ENCODE measurements at places on chromosomes 1 and 21.

- DNase-seq, result no peak
These were observed 136.1 kb upstream of the ERRFI1 start for GRCh38 chr1:8162168-8162567.

DNA sequence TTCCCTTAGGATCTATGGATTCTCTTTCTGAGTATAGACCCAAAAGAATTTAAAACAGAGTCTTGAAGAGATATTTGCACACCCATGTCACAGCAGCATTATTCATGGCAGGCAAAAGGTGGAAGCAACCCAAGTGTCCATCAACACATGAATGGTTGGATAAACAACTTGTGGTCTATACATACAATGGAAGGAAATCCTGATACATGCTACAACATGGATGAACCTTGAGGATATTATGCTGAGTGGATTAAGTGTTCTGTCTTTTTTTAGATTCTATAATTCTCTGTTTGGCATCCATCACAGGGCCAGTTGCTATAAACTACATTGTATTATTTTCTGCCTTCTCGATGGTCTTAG lies 39.8 kb downstream of the PTPN14 start:
- no peak for DNase-seq

DNA sequence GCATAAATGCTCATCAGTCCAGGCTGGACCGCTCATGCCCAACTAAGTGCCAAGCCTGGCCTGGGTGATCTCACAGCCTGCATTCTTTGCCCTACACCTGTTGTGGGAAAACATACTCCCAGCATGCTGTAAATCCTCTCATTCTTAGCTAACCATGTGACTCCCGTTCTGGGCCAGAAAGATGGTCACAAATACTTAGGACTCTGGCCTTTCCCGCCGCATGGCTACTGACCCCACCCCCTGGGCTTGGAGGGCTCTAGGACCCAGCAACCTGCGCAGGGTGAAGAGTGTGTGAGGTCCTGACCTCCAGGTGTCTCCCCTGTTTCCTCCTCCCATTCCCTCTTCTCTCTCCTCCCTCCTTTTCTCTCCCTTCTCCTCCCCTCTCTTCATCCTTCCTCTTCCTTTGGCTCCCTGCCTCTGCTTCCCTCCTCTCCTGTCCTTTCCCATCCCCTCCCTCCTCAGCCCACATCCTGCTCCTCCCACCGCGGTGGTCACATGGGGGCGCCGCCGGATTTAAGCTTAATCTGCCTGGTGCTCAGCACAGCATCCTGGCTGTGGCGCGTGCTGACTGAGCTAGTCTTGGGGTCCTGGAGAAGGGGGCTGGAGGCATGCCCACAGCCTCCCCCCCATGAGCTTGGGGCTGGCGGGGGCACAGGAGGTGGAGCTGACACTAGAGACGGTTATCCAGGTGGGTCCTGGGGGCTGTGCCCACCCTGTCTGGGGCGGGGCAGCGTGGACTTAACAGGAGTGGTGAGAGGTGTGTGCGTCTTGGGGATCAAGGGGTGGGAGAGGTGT lies at the start of gene CROCC:
TSS of gene CROCC (plus strand) at position 541 of the 795 bp plus-strand sequence. CDS start at position 629, 88 bp downstream.
- DNase-seq, result no peak

DNA sequence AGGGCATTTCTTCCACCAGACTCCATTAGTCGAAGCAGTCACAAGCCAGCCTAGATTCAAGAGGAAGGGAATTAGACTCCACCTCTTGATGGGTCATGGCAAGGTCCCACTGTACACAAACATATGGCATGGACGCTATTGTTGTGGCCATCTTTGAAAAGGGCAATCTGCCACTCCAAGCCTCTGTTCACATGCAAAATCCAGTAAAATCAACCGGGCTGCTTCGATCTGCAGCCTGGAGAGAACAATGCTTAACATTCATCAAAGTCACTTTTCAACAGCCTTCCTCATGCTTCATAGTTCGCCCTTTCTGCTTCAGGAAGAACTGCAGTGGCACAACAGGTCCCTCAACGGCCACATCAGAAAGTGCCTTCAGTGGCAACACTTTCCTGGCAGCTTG lies 28.0 kb upstream of the GJB5 start:
- DNase-seq, result no peak

GRCh38 chr1:114026797-114027196 lies 47.5 kb downstream of the OLFML3 start:
- DNase-seq, result no peak

DNA sequence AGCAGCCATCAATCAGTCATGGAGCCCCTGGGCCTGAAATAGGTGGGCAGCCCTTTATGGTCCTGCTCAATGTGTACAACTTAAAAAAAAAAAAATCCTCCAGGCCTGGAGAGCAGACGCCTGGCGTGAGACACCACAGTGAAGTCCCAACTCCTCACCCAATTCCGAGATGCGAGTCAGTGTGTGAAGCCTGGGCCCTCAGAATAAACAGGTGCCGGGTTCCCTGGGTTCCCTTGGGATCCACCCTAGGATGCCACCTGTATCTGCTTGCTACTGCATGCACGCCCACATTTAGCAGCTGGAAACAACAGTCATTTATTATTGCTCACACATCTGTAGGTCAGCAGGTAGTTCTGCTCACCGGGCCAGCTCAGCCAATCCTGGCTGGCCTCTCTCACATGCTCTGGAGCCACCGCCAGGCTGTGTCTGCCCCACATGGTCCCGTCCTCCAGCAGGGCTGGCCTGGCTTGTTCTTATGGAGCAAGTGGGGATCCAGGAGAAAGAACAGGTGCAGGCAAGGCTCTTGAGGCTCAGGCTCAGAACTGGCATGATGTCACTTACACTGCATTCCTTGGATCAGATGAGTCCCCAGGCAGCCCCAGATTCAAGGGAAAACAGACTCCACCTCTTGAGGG lies 172.7 kb downstream of the NPHP4 start:
- DNase-seq, result no peak

DNA sequence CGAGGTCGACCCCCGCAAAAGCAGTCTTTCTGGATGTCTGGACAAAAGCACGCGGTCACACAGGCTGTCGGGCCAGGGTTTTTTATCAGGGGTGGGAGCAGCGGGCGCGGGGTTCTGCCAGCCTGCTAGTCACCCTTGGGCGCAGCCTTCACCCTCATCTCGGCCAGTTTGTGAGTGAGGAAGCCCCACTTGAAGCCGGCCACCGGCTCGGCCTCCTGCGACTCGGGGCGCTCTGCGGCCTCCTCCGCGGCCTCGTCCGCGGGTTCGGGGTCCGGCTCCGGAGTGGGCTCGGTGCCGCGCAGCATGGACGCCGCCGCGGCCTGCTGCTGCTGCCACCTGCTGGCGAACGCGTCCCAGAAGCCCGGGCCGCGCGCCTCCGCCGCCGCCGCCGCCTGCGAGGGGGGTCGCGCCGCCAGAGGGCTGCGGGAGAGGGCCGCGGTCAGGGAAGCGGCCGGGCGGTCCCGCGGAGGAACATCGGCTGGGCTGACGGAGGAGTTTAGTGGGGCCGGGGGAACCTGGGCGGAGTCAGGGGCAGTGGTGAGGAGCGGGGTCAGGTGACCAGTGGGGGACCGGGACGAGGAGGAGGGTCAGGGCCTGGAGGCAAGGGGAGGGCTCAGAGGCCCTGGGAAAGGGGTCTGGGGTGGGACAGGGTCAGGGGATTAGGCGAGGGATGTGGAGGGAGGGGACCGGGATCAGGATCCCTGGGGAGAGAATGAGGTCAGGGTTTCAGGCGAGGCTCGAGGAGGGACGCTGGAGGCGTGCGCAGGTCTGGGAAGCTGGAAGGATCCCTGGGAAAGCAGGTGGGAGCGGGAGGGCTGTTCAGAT lies 4.5 kb downstream of the C1orf232 start:
- DNase-seq, result no peak

DNA sequence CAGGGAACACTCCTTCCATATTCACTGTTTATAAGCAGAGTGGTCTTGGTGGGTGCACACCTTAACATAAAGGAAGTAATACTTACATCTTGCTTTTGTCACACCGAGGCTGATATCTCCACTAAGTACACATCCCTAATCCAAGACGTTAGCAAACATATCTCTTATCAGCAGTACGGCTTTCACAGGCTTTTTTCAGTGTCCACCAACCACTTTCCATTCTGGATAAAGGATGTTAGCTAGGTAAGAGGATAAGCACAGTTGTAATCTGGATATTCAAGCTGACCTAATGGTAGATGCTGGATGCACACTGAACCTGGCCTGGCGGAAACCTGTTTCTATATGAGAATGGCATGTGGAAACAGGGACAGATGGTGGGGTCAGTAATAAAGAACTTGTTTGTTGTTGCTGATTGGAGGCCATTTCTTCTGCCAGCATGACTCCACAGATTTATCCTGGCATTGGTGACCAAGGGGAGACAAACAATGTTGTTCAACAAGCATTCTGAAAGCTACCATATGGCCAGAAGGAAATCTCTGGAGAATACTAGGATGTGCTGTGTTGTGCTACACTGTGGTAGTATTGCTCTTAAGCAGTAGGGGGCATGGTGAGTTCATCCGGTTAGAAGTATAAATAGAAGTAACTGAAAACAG lies 416.4 kb downstream of the PTBP2 start:
- DNase-seq, result peak; percentile 39

DNA sequence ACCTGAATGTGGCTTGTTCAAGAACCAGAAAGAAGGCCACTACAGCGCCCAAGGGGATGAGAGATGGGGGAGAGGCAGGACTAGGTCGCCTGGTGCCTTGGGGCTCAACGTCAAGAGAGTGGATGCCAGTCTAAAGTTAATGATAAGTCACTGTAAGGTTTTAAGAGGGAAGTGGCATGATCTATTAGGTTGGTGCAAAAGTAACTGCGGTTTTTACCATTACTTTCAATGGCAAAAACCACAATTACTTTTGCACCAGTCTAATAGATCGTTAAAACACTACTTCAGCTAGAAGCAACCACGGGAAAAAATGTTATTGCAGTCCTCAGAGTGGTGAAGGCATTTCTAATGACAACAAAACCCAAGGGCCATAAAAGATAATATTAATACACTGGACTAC lies 2.6 kb upstream of the GJB3 start:
- DNase-seq, result no peak

DNA sequence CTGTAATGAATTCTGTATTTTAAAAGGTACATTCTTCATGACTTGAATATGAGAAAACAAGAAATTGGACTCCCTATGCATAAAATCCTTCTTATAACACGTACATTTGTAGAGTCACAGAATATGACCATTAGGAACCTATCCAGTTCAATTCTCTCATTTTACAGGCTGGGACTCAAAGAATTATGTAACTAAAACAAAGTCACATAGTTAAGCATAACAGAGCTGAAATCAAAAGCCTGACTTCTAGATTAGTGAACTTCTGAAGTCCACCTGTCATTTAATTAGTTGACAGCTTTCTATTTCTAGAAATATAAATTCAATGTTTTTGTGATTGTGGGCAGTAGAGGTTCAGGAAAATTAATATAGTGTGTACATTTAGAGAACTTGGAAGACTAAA lies 20.3 kb upstream of the TTLL7 start:
- DNase-seq, result no peak

DNA sequence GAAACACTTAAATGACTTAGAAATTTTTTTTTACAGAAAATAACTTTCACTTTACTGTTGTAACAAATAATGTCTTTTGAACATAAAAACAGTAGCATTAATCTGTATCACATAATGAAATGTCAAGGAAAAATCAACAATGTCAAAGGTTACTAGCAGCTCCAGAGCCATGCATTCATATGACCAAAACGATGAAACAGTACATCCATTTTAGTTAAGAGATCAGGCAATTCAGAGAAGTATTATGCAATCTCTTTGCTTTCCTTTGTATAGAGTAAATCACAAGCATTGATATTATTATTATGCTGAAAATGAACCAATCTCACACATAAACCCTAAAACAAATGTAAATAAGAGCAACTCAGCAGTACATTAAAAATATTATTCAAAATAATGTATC lies 748.9 kb downstream of the PLA2G4A start:
- no peak for DNase-seq

DNA sequence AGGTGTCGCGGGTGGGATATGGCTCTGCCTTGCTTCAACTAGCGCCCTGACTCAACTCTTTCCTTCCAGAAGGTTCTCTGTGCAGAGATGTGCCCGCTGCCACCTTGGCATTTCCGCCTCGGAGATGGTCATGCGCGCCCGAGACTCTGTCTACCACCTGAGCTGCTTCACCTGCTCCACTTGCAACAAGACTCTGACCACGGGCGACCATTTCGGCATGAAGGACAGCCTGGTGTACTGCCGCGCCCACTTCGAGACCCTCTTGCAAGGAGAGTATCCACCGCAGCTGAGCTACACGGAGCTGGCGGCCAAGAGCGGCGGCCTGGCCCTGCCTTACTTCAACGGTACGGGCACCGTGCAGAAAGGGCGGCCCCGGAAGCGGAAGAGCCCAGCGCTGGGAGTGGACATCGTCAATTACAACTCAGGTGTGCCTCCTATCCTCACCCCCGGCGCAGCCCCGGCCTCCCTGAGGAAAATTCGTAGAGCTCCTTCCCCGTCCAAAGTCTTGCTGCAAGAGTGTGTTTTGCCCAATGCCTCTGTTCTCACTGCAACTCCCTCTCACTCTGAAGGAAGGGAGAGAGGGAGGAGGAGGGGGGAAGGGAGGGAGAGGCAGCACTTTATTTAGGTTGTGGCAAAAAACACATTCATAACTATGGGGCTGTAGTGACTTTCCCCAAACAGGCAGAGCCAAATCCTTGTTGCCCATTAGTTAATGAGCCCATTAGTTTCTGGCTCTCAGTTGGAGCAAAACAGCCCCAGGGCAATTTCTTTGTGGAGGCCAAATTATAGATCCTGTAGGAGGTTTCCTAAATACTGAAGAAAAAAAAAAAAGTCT lies 4.3 kb downstream of the LHX9 start:
- DNase-seq, result no peak

DNA sequence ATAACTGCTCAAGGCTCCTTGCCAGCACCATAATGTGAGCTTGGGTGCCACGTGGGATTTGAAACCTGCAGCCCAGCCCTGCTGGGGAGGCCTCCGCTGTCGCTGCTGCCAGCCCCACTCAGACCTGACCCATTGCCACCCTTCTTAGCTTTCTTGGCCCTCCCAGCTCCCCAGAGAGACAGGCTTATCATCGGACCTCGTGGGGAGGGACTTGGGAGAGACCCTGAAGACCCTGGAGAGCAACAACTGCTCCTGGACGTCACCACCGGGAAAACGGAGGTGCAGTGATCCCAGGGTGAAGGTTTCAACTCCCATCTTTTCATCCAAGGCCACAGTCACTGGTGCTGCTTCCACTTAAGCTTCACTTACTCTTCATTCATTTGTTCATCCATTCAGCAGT lies 596.1 kb downstream of the PTPRU start:
- DNase-seq, result no peak

DNA sequence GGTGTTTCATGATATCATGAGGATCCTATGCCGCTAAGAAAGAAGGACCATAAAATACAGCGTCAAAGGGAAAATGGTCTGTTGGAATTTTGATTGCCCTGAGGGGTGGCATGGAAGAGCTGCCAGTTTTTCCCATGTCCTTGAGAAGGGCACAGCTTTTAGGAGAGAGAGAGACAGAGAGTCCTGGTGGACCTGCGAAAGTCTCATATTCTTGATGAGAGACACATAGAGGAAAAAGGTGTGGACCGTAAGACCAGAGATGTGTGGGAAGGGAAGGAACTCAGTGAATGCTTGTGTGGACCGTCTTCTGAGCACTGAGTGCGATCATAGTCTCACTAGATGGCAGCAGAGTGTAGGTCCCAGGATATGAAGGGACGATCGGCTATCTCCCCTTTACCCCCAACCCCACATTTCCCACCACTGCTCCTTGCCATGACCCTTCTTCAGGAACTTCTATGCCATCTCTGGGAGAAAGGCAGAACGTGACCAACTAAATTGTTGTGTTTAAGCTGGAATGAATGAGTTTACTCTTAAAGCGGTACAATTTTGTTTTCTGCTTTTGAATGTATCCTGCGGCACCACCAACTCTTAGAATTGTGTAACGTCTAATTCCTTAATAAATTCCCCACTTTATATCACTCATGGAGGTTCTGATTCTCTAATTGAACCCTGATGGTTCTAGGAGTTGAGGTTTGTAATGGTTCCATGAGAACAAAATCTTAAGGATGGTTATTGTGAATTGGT lies 117.7 kb downstream of the CTH start:
- DNase-seq, result peak; percentile 40
